Stimulated activated CD8-positive, alpha-beta memory T cell treated with anti-CD3 and anti-CD28 coated beads, Interleukin-7, amount 100 ng/mL, for 1 hour (primary cell): ENCODE measurements at places on chromosomes 2 and 18.
A peak's percentile ranks its signal among the peaks of the same experiment; 100 is the strongest.

GRCh38 chr2:154696810-154697417 lies 1.6 kb upstream of the KCNJ3 start:
- no peak for DNase-seq

DNA sequence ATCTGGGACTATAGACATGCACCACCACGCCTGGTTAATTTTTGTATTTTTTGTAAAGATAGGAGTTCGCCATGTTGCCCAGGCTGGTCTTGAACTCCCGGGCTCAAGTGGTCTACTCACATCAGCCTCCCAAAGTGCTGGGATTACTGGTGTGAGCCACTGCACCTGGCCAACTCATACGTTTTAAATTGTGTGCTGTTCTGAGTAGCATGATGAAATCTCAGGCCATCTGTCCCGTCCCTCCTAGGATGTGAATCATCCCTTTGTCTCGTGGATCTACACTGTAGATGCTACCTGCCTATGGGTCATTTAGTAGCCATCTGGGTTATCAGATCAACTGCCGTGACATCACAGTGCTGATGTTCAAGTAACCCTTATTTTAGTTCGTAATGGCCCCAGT lies 38.5 kb upstream of the RMP24 start:
- no peak for DNase-seq

GRCh38 chr2:236887953-236888793 lies 197.5 kb upstream of the COPS8 start:
- no peak for DNase-seq

GRCh38 chr2:220528180-220528675 lies 900.8 kb downstream of the SLC4A3 start:
- DNase-seq, result no peak

DNA sequence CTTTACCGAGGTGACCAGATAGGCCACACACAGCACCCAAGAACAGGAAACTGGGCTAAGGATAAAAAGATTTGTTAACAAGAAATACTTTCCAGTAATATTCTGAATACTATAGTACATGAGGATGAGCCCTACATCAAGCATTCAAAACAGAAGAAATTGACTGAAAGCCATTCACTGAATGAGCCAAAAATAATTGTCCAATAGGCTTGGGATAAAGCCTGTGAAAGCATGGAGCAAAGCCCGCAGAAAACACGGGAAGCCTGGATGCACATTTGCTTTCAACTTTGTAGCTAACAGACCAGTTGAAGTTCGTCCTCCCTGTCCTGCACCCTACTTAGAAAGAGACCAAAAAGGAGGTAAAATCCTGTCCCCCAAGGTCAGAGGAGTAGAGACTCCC lies 56.3 kb downstream of the DIPK1C start:
- DNase-seq, result no peak

DNA sequence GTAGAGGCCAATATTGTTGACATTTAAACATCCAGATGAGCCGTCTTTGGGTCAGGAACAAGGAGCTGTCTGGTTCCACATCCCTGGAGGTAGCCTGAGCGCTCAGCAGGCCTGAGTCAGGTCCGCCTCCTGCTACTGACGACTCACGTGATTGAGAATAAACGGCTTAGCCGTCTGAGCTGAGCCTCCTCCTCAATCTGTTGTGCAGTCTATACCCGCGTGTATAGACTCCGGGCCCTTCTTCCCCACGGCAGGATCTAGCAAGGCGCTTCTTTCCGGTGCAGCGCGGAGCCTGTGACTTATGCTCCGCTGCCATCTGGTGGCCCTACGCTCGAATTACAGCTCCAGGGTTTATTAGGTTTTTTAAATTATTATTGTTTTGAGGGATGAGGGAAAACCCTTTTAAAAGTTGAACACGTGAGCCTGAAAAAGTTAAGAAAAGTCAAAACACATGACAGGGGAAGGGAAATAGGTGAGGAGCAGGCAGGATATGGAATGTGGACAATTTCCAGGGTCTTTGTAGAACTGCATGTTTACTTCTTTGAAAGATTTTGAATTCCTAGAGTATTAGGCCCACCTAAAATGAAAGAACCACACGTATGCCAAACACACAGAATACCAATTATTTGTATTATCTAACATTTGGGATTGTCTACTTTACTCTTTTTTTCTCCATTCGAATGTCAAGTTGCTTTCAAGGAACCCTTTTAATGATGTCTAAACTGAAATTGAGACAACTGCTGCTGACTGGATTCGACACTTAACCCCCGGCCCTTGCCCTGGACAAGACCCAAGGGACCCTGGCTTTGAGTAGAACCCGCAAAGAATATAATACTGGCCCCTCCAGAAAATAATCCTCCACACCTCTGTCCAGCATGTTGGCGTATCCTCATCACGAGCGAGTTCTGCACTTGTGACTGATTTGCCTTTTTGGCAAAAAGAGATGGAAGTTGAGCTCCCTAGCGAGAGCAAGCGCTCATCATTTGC lies 112.4 kb upstream of the ZNF236 start:
- peak; percentile 14 for DNase-seq

DNA sequence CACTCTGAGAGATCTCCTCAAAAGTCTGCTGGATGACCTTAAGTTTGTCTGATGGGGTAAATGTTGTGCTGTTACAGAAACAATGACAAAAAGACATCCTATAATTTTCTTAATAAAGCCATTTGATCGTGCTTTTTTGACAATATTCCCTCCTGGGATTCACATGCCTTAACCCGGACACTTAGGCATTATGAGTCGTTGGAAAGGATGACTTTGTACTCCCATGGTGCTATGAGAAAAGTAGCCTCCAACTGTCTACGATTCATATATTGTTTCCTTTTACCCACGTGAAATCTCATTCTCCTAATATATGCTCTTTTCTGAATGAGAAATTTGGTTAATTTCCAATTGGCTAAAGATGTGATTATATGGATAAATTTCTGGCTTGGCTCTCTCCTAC lies 6.1 kb upstream of the MPP4 start:
- no peak for DNase-seq

DNA sequence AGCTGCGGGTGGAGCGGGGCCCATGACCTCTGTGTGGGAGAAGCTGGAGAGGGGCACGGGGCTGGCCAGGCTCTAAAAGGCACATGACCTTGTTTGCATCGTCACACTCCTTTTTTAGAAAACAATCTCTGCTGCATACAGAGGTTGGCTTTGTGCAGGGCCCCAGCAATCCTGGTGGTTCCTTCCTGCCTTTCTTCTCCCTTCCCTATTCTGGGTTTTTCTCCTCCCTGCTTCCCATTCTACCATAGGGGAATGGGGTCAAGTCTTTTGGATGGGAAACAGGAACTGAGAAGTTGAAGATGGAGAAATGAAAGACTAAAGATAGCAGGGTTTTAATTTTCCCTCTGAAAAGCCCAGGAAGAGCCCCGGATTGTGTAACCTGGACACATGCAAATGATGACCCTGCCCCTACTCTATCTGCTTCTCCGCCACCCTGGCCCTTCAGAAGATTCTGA lies 53.9 kb downstream of the ASAP2 start:
- no peak for DNase-seq

DNA sequence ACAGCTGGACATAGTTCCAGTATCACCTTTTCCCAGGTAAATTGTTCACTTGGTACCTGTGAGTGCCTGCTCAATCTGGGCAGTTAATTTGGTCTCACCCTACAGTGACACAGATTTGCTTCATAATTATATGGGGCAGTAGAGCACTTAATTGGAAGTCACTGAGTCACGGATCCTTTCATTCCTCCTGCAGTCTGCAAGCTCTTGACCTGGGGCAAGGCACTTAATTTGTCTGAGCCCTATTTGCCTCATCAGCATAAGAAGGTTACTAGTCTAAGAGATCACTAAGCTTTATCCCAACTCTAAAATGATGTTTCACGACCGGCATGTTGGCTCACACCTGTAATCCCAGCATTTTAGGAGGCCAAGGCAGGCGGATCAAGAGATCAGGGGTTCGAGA lies 8.9 kb downstream of the FBXO36 start:
- no peak for DNase-seq

DNA sequence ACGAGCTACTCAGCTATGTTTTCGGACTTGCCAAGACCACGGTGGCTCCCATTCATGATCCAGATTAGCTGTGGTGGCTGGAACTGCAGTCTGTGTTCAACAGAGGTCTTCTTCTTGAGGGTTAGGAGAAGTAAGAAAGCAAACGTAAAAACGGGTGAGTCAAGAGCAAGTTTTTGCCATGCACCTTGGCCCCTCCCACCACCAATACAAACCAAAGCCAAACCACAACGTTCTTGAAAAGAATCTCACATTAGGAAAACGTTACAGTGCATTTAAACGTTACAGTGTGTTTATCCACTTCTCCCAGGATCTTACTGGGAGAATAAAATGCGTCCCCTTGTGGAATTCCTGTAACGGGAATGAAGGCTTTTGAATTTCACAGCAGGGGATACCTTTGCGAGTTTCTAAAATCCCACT lies 725 bp downstream of the FBXO48 start:
- DNase-seq, result no peak

DNA sequence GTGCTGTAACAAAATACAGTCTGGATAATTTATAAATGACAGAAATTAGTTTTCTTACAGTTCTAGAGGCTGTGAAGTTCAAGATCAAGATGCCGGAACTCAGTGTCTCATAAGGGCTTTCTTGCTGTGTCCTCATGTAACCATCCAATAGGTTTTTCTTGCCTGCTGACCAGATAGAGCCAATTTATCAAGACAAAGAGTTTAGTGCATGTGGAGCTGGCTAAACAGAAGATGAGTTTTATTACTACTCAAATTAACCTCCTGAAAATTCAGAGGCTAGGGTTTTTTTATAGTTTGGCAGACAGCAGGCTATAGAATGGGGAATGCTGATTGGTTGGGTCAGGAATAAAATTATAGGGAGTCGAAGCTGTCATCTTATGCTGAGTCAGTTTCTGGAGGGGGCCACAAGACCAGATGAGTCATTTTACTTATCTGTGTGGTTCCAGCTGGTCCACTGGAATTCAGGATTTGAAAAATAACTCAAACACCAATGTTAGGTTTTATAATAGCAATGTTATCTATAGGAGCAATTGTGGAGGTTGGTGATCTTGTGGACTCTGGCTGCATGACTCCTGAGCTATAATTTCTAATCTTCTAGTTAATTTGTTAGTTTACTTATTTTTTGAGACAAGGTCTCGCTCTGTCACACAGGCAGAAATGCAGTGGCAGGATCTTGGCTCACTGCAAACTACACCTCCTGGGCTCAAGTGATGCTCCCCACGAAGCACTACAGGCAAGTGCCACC lies 3.2 kb upstream of the PDK1 start:
- DNase-seq, result no peak

DNA sequence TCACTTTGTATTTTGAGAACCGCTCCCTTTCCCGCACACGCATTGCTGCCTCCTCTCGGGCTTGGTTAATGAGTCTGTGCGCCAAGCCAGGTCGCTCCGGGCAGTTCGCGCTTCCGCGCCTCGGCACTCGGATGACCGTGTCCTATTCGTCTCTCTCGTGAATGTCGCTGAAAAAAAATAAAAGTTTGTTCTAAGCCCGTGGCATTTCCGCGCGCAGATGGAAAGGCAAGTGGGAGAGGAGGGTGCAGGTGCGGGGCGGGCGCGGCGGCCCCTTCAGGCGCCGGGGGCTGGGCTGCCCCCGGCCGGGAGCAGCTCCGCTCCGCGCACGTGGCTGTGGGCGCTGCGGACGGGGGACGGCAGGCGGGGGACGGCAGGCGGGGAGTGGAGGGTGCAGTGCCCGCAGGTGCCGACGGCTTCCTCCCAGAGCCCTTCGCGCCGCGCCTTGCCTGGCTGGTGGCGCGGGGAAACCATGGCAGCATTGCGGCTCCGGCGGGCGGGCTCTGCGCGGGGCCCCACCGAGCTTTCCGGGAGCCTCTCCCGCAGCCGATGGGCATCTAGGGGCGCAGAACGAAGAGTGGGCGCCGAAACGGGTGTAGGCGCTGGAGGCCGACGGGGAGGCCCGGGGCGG lies 159.6 kb upstream of the SIX2 start:
- DNase-seq, result no peak

- no peak for DNase-seq
Observed at GRCh38 chr18:48541026-48541746, 2.4 kb downstream of the CTIF start.

GRCh38 chr18:36711014-36711725 lies 117.6 kb downstream of the TPGS2 start:
- DNase-seq, result no peak

GRCh38 chr2:223215254-223215516 lies 163.2 kb downstream of the KCNE4 start:
- no peak for DNase-seq

GRCh38 chr2:143177096-143177786 lies 48.0 kb downstream of the ARHGAP15 start:
- DNase-seq, result no peak

- no peak for DNase-seq
Observed at GRCh38 chr2:216536734-216537210, 38.1 kb downstream of the RPL37A start.

DNA sequence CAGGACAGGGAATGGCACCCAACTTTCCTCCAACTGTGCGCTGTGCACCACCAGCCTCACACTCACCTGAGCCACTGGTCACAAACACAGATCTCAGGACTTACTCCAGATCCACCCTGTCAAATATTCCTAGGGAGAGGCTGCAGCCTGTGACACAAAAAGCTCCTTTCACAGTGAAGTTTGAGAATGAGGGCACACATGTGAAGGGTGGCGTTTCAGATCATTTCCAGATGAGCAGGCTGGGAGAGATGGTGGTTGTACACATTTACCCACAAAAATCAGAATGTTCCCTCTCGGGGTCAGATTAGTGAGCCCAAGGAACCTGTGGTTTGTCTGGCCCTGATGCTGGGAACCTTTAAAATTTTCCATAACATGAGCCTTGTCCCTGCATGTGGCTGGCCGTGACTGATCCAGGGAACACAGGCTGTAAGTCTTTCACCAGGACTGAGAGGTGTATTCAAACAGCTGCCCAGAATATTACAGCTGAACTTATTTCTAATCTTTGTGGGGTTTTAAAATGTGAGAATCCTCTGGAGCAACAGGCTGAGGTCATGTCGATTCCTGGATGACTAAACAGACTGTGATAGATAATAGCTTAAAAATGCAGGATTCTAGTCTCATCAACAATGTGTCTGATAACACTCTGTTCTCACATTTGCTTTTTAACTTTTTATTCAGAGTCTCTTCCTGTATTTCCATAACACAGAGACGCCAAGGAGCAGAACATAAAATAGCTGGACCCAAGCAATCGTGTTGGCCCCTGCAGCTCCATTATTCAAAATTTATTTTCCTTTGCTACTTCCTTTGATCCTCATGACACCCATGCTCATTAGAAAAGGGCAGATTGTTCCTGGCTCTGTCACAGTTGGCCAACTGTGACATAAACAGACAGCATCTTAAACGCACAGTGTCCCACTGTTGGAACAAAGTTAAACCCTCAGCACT lies 35.5 kb downstream of the IL1R2 start:
- DNase-seq, result no peak

DNA sequence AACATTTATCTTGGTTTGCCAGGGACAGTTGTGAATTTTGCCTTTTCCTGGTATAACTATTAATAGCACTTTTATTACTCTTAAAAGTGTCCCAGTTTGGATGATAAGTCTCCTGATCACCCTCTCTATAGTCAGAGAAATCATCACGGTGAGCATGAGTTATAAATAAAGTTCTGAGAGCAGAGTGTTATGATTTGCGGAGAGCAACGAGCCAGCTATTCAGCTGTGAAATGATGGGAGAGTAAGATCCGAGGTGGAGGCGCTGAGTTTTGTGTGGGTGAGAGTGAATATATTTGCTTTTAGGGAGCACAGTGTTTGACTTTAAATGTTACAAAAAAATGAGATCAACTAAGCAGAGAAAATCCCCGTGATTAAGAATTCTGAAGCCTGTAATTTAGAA lies 179.6 kb downstream of the DSC3 start:
- no peak for DNase-seq
